ENCODE measurements at places on chromosomes 16 and 17.
A peak's percentile ranks its signal among the peaks of the same experiment; 100 is the strongest.

DNA sequence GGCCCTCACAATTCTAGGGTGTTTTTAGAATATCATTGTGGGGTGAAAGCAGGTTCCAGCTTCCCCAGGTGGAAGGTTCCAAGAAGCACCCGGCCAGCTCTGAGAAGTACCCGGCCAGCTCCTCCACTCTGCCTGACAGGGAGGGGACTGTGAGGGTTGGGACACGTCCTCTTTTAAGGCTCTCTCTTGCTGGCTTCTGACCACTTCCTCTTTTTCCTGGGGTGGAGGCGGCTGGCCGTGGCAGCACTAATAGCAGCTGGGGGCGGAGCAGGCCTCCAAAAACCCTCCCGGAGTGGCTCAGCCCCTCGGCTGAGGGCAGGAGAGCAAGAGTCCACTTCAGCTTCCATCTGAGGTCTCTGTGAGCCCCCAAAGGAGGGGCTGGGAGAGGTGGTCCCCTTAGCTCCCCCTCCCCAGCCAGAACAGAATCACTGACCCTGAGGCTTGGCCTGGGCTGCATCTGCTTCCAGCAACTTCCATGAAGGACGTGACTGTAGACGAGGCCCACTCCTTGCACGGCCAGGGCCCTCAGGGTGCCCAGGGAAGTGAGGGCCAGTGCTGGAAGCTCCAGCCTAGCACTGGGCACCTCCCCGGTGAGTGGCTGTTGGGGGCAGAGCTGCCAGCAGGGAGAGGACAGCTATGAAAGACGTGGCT, 26.7 kb upstream of the PLCG2 start:
- DNase-seq, result peak; percentile 46

GRCh38 chr17:806781-807522, 24.8 kb downstream of the MRM3 start:
- DNase-seq, result no peak

GRCh38 chr16:65098916-65099315, 22.9 kb downstream of the CDH11 start:
- no peak for DNase-seq

DNA sequence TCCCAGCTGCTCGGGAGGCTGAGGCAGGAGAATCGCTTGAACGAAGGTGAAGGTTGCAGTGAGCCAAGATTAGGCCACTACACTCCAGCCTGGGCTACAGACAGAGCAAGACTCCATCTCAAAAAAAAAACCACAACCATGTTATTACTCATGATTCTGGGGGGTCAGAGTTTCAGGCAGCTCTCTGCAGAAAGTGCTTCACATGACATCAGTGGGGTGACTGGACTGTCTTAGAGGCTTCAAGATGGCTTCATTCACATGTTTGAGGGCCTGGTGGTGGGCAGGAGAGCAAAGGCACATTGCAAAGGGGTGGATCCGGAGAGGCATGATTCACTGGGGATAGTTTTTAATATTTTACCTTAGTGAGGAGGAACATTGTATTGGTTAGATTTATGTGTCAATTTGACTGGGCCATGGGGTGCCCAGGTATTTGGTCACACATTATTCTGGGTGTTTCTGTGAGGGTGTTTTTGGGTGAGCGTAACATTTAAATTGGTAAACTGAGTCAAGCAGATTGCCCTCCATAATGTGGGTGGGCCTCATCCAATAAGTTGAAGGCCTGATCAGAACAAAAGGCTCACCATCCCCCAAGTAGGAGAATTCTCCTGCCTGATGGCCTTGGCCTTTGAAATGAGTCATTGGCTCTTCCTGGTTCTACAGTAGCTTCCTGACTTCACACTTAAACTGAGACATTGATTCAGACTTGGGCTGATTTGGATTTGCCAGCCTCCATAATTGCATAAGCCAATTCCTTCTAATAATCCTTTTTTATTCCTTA, 109.8 kb downstream of the GOSR1 start:
- DNase-seq, result no peak

GRCh38 chr17:45197108-45197507, 24.6 kb upstream of the FMNL1 start:
- no peak for DNase-seq

- DNase-seq, result no peak
Measured at GRCh38 chr16:57270221-57271062, 14.0 kb downstream of the PLLP start.

DNA sequence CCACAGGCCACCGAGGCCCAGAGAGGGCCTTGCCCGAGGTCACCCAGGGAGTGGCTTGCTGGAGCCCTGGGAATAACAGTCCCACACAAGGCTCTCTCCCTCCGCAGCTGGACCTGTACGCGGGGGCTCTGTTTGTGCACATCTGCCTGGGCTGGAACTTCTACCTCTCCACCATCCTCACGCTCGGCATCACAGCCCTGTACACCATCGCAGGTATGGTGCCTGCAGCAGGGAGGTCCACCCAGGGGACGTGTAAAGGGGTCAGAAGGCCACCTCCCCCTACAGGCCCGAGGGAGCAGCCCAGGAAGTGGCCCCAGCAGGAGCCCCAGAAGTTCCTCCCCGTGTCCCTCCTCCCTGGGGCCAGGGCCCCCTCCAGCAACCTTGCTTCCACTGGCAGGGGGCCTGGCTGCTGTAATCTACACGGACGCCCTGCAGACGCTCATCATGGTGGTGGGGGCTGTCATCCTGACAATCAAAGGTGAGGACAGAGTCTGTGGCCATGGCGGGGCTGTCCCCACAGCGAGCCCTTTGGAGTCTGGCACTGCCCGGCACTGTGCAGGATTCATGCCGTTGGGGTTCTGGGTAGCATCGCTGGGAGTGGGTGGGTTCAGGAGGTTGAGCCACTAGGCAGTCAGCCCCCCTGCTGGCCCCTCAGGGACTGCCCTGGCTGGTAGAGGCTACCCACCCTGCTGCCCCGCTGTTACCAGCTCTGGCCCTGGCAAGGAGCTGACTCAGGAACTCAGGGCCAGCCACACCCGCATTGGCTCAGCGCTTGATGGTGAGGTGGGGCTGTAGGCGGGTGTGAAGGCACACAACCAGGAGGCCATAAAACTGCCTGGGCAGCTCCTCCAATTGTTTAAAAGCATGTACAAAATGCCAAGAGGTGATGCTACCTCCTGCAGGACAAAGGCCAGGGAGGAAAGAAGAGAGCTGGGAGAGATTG, 17.3 kb downstream of the SLC5A10 start:
- no peak for DNase-seq

- DNase-seq, result no peak
Measured at GRCh38 chr16:5642011-5642410, 544.4 kb upstream of the EEF2KMT start.

- DNase-seq, result no peak
Measured at GRCh38 chr17:1488826-1489270, 3.6 kb downstream of the MYO1C start.

DNA sequence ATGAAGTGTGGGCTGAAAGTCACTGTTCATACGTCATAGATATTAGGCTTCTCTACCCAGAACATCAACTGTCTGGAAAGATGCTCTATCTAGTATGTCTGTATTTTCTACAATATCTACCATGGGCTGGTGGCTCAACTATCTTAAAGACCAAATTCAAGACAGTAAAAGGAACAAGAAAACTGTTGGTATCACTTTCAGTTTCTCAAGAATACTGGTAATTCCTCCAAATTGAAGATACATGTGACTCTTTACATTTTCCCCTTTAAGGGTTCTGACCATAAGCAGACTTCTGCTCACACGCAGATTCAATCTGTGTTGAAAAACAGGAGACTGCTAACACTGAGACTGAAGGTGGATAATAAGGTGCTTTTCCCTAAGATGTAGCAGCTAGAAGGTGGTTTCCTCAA, 24.2 kb downstream of the XPO6 start:
- DNase-seq, result no peak

All from HL-60 (cell line).